ENCODE measurements at places on chromosomes 11 and 22.

DNA sequence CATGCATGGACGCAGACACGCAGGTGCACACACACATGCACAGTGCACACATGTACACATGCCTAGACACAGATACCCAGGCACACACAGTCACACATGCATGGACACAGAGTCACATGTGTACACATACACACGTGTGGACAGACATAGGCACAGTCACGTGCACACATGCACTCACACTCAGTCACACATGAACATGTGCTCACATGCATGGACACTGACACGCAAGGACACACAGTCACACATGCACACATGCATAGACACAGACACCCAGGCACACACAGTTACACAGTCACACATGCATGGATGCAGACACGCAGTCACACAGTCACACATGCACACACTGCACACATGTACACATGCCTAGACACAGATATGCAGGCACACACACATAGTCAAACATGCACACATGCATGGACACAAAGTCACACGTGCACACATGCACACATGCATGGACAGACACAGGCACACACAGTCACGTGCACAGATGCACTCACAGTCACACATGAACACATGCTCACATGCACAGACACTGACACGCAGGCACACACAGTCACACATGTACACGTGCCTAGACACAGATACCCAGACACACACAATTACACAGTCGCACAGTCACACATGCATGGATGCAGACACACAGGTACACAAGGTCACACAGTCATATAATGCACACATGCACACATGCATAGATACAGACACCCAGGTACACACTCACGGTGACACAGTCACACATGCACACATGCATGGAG lies 16.8 kb downstream of the MUC2 start:
- no peak for DNase-seq

DNA sequence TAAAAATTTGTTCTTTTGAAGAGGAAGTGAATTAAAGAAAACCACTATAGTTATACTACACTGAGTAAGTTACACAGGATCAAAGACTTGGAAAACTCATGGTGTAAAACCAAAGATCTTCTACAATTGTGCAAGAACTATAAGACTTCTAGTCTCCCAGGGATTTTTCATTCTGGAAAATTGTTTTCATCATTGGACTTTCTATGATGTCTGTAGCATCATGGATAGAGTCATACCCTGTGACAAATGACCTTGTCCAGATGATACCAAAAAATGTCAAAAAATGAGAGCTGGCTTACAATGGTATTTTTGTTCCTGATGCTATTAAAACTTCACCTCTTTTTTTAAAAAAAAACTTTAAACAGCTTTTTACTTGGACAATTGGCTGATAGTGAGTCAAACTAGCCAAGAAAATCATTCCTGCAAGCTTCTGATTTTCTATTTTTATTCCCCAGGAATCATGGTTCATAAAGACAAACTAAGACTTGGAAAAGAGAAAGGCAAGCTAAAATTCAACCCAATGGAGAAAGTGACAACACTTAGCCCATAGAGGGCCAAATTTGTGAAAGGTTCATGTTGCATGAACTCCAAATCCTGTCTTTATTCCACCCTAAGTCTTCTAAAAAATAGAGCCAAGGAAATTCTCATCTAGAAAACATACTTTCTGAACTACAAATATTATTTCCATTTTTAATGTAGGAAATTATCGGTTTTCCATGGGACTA lies 30.7 kb downstream of the ME3 start:
- no peak for DNase-seq

DNA sequence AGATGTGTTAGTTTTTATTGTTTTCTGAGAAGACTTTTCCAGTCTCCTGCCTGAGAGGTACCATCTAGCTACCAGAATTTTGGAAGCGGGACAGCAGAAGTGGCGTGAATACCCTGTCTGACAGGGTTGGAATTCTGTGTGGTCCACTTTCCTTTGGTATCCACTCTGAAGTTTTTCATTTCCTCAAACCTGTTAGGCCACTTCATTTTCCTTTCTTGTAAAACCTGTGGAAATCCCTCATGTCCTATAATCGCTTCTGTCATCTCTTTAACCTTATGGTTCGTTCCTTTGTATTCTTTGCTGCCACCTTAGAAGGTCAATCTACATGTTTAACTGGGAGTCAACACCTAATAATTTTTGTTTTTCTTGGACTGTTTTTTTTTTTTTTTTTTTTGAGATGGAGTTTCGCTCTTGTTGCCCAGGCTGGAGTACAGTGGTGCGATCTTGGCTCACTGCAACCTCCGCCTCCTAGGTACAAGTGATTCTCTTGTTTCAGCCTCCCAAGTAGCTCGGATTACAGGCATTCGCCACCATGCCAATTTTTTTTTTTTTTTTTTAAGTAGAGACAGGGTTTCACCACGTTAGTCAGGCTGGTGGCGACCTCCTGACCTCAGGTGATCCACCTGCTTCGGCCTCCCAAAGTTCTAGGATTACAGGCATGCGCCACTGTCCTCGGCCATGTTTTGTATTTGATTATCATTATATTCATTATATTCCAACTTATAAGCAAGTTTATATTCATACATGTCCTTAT lies 7.1 kb downstream of the SFI1 start:
- DNase-seq = no peak

DNA sequence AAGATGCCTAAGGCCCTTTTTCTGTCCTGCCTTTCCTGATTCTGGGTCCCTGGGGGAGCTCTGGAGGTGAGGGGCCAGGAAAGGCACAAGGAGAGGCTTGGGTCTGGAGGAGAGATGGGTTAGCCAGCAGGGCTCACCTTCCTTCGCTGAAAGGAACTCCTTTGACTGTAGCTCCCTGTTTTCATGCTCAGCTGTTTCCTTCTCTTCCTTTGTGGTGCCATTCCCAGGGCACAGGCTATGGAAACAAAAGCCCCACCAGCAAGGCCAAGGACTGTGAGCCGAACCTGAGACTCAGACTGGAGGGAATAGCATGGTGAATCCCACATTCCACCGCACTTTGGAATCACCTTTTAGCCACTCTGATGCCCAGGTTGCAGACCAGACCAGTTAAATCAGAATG lies 10.5 kb downstream of the SLC43A3 start:
- no peak for DNase-seq

DNA sequence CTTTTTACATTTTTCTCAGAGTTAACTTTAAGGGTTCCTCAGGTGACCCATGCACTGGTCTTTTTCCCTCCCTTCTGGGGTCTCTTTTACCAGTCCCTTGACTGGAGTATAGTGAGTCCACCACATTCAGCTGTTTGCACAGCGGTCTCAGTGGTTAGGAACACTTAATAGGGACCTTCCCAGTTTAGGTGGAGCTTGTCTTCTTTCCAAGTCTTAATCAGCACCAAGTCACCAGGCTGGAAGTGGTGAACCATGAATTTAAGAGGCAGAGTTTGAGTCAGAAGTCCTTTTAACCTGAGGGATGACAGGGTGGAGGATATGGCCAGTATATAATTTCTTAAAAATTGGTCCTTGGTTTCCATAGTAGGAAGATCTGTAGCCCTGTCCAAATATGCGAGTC lies 349.7 kb upstream of the MPPED2 start:
- no peak for DNase-seq

GRCh38 chr11:113906516-113906915 lies 1.9 kb downstream of the HTR3B start:
- DNase-seq = no peak

DNA sequence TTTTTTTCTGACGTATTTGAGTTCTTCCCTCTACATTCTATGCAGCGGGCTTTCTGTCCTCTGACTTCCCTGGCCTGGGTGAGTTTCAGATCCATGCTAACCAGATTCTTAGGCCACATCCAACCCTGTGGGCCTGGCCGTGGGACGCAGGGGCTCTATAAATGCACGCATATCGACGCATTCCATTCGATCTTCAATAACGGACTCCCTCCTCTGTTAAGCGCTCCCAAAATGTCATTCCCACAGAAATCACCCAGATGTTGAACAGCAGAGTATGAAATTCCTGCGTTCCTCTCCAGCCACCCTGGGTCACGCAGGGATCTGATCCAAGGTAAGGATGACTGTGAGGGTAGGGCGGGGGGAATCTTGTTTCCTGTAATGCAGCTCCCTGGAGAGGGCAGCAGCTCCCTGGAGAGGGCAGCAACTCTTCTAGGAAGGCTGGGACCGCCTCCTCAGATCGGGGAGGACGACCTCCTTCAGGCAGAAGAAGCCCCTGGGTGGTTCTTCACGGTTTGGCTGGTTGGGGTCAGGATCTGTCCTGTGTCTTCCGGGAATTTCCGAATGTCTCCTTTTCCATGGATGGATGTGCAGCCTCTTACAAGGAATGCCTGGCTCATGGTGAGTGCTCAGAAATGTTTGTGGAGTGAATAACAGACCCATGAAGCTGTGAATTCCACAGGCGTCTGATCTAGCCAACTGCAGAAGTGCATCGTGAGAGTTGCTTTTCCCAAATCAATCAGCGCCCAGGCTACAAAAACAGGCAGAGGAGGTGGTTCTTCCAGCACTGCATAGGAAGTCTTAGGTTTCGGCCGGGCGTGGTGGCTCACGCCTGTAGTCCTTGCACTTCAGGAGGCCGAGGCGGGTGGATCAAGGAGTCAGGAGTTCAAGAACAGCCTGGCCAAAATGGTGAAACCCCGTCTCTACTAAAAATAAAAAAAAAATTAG lies 12.2 kb downstream of the MRGPRD start:
- DNase-seq = no peak

DNA sequence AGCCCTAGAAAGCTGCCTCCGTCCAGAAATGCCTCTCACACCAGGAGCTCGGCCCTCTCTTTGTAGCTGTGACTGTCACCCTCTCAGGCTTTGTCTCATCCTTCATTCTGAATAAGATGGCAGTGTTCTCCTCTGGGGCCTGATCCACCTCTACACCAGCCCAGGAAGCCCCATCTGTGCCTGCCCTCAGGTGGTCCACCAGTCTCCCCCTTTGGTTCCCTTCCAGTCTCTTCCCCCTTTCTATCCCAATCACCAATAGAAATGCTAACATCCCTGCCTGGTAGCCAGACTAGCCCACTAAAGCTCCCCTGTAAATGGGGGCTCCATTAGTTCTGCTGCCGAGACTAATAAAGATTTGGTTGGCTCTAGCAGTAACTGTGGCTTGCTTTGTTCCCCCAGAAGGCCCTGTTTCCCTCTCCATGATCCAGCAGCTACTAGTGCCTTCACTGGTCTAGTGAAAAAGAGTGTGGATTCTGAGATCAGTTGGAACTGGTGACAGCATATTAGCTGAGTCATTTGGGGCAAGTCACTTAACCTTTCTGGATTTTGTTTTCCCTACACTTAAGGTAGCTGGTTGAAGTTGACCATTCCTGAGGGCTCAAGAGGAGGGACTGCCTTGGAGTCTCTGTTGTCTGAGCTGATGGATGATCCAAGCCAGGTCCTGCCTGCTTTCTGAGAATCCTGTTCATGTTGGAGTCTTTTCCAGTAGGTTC lies 16.2 kb downstream of the PLEKHB1 start:
- DNase-seq = no peak

DNA sequence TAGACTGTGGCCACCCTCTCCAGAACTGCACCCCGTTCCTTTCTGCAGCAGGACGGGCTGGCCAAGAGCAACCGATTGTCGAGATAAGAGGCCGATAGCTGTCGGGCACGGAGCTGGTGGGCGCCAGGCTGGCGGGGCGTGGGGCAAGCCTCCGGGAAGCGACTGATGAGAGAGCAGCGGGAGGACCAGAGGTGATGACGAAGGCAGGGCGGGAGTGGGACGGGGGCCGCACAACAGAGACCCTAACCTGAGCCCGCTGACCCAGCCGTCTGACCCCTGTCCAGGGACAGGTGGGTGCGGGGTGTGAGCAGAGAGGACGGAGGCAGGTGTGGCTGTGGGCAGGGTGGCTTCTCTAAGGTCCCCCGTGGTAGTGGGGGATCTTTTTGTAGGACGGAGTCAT lies 7.3 kb upstream of the BRSK2 start:
- DNase-seq = no peak

- DNase-seq = no peak
Observed at GRCh38 chr22:40107851-40108378, 69.8 kb upstream of the TNRC6B start.

- no peak for DNase-seq
Observed at GRCh38 chr11:13073119-13073981, 64.2 kb downstream of the RASSF10 start.

DNA sequence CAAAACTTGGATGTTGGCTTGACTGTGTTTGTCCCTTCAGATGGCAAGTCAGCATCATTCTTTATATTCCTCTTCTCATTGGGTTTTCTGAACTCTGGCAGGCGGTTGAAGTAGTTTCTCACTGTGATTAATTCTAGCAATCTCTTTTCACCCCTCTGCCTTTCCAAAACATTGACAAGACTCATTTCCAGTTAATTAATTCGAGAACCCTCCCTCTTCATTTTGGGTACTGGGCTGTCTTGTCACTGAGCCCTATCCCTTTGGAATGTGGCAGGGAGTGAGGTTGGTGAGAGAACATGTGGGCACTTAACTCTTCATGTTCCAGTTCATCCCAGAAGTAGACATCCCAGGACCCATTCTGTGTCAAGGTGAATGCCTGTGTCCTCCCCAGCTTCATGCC lies 133.0 kb downstream of the WNT7B start:
- no peak for DNase-seq

DNA sequence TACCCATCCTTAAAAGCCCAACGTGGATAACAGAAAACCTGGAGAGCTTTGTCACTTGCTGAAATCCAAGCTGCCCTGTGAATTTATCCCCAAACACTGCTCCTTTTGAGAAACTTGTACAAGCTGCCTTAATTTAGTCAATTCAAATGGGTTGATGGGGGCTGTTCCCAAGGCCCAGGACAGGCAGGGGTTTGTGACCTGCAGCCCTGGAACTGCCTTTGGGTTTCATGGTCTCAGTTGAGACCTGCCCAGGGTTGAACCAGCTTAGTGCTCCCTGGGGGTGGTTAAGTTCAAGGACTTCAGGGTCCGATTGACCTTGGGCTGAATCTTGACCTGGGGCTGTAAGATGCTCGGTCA lies 112.1 kb upstream of the OR4B1 start:
- DNase-seq = no peak

DNA sequence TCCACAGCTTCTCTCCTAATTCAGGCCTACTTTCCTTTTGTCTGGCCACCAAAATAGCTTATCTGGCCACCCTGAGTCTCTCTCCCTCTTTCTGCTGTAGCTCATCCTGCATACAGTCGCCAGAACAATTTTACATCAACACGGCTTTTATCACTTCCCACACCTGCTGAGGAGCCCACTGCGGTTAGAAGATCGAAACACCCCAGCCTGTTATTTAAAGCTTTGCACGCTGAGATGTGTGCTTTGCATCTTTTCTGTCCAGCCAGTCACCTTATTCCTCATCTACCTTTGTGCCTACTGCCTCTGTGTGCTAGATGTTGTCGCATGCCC lies 96.0 kb downstream of the COMMD9 start:
- no peak for DNase-seq

- DNase-seq = no peak
Observed at GRCh38 chr11:65355013-65355775, 643 bp downstream of the TIGD3 start.

DNA sequence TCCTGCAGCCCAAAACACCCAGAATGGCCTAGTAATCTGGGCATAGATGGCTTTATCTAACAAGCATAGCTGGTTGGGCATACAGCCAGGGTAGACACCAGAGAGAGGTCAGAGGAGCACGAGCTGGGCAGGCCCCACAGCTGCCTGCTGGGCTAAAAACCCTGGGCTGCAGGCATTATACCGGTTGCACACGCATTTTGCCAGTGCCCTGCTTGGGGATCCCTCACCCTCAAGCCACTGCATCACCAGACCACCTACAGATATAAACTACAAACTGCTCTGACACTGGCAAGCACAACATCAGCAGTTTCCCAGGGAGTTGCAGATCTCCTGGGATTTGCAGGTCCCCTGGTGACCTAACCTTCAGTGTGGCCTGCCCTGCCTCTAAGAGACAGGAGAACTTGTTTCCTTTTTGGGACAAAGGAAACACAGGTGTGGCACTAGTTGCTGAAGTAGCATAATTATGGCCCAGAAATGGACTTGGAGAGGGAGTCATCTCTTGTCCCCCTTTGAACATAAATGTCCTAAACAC lies 79.1 kb upstream of the SC5D start:
- DNase-seq = no peak
